T follicular helper cell (primary cell): ENCODE measurements at places on chromosomes 3 and 15.

- DNase-seq, result no peak
Measured at GRCh38 chr15:100694381-100695021, 92.1 kb downstream of the ASB7 start.

DNA sequence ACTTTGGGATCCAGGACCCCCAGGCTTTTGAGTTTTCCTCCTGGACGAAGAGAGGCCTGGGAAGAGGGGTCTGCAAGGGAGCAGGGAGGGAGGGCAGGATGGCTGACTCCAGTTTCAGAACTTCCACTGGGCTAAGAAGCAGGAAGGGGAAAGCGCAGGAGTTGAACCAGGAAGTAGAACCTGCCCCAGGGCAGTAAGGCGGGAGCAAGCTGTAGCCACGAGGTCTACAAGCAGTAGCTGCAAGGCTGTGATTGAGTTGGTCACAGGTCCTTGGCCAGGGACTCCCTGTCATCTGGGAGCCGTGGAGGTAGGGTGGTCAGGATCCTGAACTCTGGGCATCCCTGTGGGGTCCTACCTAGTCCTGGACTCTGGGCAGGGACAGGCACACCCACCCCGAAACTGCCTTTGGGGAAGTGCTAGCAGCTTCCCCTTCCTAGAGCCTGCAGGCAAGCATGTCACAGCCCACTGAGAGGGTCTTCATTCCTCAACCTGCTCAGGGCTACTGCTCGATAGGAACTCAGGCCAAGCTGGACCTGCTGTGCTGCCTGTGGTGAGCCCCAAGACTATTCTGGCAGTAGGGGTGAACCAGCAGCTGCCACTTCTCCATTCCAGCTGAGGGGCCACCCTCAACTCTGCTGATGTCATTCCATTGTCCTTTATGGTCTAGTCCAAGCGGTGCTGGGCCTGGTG, 5.8 kb upstream of the GNAI2 start:
- no peak for DNase-seq

DNA sequence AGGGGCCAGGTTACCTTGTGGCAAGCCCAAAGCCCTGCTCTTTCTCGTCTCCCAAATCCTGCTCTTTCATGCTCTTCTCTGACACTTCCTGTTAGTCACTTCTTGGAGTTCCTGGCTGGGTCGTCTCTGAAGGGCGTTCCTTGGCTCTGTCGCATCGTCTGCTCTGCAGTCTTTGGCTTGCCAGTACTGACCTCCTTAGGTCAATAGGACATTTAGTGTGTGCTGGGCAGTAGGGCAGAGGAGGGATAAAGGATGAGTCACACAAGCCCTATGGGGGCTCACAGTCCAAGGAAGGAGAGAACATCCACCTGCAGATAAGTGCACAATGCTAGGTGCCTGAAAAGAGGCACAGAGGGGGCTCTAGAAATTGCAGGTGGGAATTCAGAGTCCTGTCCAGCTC, 87.5 kb downstream of the FAM43A start:
- DNase-seq, result no peak

DNA sequence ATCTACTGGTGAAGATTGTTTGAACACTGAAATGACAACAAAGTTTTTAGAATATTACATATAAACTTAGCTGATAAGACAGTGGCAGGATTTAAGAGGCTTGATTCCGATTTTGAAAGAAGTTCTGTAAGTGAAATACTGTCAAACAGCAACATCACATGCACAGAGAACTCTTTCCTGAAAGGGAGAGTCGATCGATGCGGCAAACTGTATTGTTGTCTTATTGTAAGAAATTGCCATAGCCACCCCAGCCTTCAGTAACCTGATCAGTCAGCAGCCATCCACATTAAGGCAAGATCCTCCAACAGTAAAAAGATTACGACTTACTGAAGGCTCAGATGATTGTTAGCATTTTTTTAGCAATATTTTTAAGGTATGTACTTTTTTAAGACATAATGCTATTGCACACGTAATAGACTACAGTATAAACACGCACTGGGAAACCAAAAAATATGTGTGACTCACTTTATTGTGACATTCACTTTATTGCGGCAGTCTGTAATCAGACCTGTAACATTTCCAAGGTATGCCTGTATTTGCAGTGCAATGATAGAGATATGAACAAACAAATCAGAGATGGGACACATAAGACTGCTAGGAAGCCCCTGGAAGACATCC, 225.6 kb upstream of the UBE2E1 start:
- no peak for DNase-seq

- no peak for DNase-seq
Measured at GRCh38 chr3:12992629-12993516, 80.4 kb downstream of the IQSEC1 start.

- no peak for DNase-seq
Measured at GRCh38 chr15:83998486-83998885, 237.1 kb upstream of the GOLGA6L4 start.

GRCh38 chr3:64559588-64559987, 128.2 kb downstream of the ADAMTS9 start:
- no peak for DNase-seq

- no peak for DNase-seq
Measured at GRCh38 chr3:180142041-180142440, 105.3 kb upstream of the PEX5L start.

DNA sequence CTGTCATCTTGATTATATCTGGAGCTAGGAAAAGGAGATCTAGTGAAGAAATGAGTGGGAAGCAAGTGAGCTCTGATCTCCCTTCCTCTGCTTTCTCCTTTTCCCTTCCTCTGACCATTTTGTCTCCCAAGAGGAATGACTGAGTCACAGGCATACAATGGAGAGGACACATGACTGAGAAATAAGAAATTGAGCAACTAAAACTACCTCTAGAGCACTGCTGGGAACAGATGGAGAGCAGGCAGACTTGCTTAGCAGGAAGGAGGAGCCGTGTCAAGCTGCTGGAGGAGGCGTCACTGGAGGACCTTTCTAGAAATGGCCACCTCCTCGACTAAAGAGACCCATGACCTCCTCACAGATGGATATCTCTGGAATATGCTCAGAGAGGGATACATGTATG, 66.9 kb upstream of the MYO5C start:
- DNase-seq, result no peak

GRCh38 chr3:74304424-74304823, 310.0 kb downstream of the CNTN3 start:
- no peak for DNase-seq

DNA sequence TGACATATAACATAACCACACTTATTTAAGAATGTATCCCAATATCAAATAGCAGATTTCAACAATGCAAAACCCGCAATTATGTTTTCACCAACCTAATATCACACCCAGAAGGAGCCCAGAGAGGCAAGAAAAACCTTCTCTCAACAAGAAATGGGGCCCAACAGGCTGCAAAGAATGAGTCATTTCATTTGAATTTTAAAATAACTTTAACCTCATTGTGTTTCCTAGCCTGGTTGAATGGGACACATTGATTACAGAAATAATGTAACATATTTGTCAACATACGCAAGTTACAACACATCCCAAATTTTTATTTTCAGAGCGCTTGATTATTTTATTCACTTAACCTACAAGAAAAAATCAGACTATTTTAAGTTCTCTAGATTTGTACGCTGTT, 365.1 kb upstream of the SLCO3A1 start:
- no peak for DNase-seq

DNA sequence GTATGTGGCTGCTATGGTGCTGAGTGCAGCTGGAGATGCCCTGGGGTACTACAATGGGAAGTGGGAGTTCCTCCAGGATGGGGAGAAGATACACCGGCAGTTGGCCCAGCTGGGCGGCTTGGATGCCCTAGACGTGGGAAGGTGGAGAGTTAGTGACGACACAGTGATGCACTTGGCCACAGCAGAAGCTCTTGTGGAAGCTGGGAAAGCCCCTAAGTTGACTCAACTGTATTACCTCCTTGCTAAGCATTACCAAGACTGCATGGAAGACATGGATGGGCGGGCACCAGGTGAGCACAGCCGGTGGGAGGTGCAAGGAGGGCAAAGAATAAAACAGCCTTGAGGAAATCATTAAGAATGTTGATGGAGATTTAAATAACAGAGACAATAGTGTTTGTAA, 2.9 kb downstream of the ADPRH start:
- DNase-seq, result no peak

DNA sequence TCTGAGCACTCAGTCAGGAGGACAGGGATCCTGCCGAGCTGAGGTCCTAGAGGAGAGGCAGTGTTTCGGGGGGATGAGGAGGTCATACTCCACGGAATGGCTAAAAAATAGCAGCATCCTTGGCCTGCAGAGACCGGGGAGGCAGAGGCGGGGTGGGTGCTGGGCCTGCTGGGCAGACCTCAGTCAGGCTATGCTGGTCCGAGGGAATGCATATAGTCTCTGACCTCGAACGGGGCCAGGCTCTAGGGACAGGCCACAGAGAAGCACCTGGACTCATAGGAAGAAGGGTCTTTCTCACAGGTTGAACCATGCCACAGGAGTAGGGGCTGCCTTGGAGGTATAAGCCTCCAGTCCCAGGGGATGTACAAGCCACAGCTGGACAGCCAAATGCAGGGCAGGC, 14.0 kb upstream of the SKIC8 start:
- no peak for DNase-seq

GRCh38 chr15:69117431-69117871, 43.0 kb upstream of the GLCE start:
- no peak for DNase-seq

GRCh38 chr3:4950948-4951347, 28.3 kb upstream of the BHLHE40 start:
- DNase-seq, result no peak

DNA sequence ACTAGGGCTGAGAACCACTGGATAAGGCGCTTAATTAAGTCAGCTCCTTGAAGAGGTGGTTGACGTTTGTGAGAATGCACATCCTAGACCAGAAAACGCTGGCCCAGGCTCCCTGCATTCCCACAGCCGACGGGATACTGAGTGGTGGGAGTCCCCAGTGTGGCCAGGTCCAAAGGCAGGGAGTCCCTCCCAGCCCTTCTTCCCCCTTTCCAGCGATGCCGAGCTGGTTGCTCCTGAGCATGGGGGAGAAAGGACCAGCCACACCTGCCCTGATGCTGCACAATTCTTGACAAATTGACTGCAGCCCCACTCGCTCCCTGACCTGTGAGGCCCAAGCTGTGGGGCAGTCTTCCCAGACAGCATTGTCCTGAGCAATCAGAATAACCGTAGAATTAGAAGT, 79.5 kb upstream of the PXYLP1 start:
- DNase-seq, result no peak

GRCh38 chr3:41690766-41691563, 270.9 kb downstream of the ULK4 start:
- DNase-seq, result no peak

- no peak for DNase-seq
Measured at GRCh38 chr3:126415661-126416591, 21.2 kb downstream of the CFAP100 start.

GRCh38 chr15:43312378-43312777, 18.0 kb downstream of the LCMT2 start:
- DNase-seq, result no peak

DNA sequence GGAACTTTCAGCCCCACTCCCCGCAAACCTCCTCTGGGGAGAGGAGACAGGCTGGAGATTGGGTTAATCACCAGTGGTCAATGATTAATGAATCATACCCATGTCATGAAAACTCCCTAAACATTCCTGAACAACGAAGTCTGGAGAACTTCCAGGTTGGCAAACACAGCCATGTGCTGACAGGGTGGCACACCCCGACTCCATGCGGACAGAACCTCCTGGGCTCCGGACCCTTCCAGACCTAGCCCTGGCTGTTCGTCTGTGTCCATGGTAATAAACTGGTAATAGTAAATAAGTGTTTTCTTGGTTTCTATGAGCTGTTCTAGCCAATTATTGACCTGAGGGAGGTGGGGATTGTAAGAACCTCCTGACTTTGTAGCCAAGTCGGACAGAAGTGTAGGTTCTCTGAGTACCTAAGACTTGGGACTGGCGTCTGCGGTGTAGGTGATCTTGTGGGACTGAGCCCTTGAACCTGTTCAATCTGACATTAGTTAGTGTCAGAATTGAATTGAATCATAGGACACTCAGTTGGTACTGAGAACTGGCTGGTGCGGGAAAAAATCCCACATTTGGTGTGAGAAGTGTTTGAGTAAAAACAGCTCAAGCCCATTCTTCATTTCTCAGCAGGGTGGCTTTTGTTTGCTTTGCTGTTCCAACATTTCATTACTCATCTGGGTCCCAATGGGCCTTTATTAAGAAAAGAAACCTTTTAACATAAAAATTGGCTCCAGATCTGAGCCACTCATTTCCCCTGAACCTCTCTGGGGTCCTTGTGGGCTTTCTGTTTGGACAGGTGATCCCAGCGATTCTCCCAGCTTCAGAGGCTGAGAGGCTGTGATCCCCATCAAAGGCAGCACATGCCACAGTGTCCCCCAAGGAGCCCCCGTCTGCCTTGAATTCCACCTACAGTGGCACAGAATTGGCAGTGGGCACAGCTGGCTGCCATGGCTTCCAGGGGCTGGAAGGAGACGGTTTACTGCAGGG, 151.0 kb downstream of the TJP1 start:
- no peak for DNase-seq

- no peak for DNase-seq
Measured at GRCh38 chr15:63071288-63071909, 28.9 kb downstream of the TPM1 start.

DNA sequence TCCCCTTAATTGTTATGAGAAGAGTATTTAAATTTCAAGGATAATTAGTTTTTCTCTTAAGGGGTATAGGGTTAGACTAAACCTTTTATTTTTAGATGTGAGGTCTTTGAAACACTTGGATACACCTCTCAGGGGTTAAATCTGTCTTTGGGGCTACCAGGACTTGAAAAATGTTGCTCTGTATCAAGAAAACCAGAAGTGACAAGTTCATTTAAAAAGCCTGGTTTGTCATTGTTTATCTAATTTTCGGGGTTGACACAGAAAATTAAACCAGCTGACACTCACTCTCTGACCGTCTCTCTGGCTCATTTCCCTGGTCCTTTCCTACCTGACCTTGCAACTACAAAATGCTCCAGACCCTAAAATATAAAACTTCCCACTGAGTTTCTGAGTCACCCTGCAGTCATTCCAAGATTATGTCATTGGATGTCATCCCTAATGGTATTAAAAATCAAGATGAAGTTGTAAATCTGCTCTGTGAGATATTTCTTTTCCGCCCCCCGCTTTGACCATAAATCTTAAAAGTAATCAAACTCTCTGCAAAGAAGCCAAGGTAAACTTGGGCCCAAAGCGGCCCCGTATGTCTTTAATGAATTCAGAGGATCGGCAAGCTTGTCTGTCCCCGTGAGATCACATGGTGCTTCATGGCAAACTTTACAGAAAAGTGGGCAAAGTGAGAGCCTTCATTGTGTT, 32.9 kb upstream of the SKOR1 start:
- no peak for DNase-seq

DNA sequence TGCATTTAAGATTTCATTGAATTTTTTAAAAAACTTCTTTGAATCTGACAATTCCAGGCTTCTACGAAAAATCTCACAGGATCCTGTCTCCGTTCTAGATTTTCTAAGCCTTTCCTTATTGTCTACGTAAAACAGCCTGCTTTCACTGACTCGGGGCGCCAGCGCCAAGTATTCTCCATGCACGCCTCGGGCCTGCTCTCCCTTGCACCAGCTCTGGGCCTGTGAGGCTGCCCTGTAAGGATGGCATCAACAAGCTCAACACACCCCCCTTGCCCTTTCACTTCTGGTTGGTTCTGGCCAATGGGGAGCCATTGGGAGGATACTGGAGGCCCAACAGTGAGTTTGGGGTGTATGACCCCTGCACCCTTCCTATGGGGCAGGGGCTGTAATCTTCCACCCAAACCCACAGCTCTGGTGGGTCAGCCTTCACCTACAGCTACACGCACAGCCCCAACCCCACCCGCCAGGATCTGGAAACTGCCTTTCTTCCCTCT, 47.8 kb downstream of the SLC41A3 start:
- DNase-seq, result no peak

- no peak for DNase-seq
Measured at GRCh38 chr3:61571516-61572336, 10.4 kb downstream of the PTPRG start.

- no peak for DNase-seq
Measured at GRCh38 chr3:104909721-104910120, 457.0 kb upstream of the ALCAM start.
